ENCODE measurements at places on chromosomes 6 and 20.
A peak's percentile ranks its signal among the peaks of the same experiment; 100 is the strongest.

GRCh38 chr6:20202699-20203302 is 9.5 kb downstream of the MBOAT1 start:
- no peaks in the 10 kb centered on the region for H3K36me3 ChIP-seq

- DNase-seq: no peak
- H3K4me1 ChIP-seq: no peaks in the 10 kb centered on the region
- no peaks in the 10 kb centered on the region for H3K36me3 ChIP-seq
- no peak overlapping the region for H3K27ac ChIP-seq
These were observed 86.2 kb upstream of the PTPRK start for GRCh38 chr6:128606611-128607010.

- no peak overlapping the region for H3K4me3 ChIP-seq
These were observed 6.4 kb upstream of the TBXT start for GRCh38 chr6:166174031-166174430.

GRCh38 chr6:104705095-104705707 is 154.5 kb downstream of the HACE1 start:
- no peak for DNase-seq
- no peaks in the 10 kb centered on the region for H3K27me3 ChIP-seq
- no peaks in the 10 kb centered on the region for H3K36me3 ChIP-seq
- no peak overlapping the region for H3K27ac ChIP-seq

DNA sequence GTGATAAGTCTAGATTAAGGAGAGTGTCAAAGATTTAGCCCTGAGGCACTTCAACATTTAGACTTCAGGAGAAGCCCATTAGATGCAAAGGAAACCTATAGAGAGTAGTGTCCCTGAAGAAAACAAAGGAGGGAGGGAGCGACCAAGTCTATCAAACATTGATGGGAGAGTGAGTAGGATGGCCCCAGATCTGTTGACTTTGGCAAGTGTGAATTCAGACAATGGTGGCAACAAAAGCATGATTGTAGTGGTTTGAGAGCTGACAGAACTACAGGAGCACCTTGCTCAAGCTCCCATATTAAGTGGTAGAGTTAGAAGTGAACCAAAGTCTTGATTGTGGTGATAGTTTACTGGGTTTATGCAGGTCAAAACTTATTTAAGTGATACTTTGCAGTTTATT is 979 bp upstream of the ABCF1 start:
- peak overlapping the region; percentile 94 for H3K4me3 ChIP-seq
- peak overlapping the region; percentile 1 for H3K27ac ChIP-seq
- H3K36me3 ChIP-seq: peaks cover 25% of the 10 kb centered on the region
- no peaks in the 10 kb centered on the region for H3K27me3 ChIP-seq
- peaks cover 34% of the 10 kb centered on the region for H3K4me1 ChIP-seq

- no peak for DNase-seq
- no peaks in the 10 kb centered on the region for H3K27me3 ChIP-seq
- peaks cover 80% of the 10 kb centered on the region for H3K4me1 ChIP-seq
- H3K4me3 ChIP-seq: no peak overlapping the region
- H3K27ac ChIP-seq: peak overlapping the region; percentile 62
- peaks cover 25% of the 10 kb centered on the region for H3K36me3 ChIP-seq
These were observed 21.3 kb upstream of the TLDC2 start for GRCh38 chr20:36854348-36855240.

GRCh38 chr6:16681260-16681873 is 79.9 kb downstream of the ATXN1 start:
- H3K36me3 ChIP-seq: peaks cover 33% of the 10 kb centered on the region
- no peaks in the 10 kb centered on the region for H3K27me3 ChIP-seq
- no peak overlapping the region for H3K4me3 ChIP-seq
- H3K27ac ChIP-seq: no peak overlapping the region

- no peak for DNase-seq
- H3K4me3 ChIP-seq: no peak overlapping the region
- H3K36me3 ChIP-seq: no peaks in the 10 kb centered on the region
- peaks cover 25% of the 10 kb centered on the region for H3K4me1 ChIP-seq
These were observed 36.1 kb upstream of the TOP1 start for GRCh38 chr20:40992349-40993113.

GRCh38 chr6:54913211-54913610 is 66.6 kb downstream of the FAM83B start:
- no peak overlapping the region for H3K4me3 ChIP-seq
- H3K27me3 ChIP-seq: no peaks in the 10 kb centered on the region
- H3K36me3 ChIP-seq: no peaks in the 10 kb centered on the region
- DNase-seq: no peak
- H3K4me1 ChIP-seq: no peaks in the 10 kb centered on the region
- H3K27ac ChIP-seq: no peak overlapping the region

DNA sequence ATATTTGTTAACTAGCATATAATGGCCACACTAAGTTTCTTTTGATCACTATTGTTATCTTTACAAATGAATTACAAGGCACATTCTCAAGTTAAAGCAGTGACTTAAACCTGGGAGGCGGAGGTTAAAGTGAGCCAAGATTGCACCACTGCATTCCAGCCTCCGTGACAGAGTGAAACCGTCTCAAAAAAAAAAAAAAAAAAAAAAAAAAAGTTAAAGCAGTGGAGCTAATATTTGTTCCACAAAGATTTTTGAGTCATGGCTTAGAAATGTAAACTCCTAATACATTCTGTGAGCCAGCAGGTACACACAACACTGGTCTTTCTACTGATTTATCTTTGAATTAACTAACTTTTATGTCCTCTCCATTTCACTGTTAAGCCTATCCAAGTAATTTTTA is 221.7 kb upstream of the HTR1E start:
- H3K36me3 ChIP-seq: no peaks in the 10 kb centered on the region
- no peaks in the 10 kb centered on the region for H3K27me3 ChIP-seq
- H3K27ac ChIP-seq: no peak overlapping the region
- no peaks in the 10 kb centered on the region for H3K4me1 ChIP-seq
- no peak for DNase-seq

GRCh38 chr6:52635049-52635577 is 35.8 kb upstream of the TMEM14A start:
- peaks cover 12% of the 10 kb centered on the region for H3K27me3 ChIP-seq
- no peak overlapping the region for H3K4me3 ChIP-seq
- H3K36me3 ChIP-seq: no peaks in the 10 kb centered on the region
- DNase-seq: no peak

DNA sequence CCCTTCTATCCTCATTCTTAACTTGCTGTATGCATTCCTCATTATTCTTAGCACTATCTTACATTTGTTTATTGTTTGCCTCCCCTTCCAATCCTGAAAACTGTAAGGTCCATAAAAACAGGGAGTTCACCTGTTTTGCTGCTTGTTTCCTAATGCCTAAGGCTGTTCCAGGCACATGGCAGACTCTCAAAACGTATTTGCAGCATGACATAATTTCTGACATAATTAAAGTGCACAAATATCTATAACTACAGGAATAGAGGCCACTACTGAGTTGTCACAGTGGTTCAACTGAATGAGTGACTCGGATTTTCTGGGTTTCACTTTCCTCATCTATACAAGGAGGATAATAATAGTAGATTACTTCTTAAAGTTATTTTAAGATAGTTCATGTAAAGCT is 83.0 kb downstream of the HFE start:
- no peaks in the 10 kb centered on the region for H3K27me3 ChIP-seq
- peak overlapping the region; percentile 88 for H3K27ac ChIP-seq
- H3K4me3 ChIP-seq: peak overlapping the region; percentile 48
- H3K4me1 ChIP-seq: peaks cover 54% of the 10 kb centered on the region
- no peak for DNase-seq

DNA sequence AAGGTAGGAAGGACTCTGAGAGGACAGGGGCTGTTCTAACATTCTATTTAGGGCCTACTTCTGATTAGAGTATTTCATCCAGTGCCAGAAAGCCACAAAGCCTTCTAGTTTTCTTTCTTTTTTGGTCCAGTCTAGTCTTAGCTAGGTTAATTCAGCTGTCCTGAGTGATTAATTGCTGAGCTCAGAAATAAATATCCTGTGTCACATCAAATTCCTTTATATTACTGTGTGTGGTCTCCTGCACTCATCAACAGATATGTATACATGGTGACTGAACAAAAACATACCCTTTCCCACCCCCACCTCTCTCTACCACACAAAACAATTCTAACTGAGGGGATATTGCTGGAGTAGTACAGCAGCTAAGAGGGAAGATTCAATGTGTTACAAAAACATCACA is 601.5 kb upstream of the NRSN1 start:
- no peaks in the 10 kb centered on the region for H3K4me1 ChIP-seq
- no peak overlapping the region for H3K27ac ChIP-seq
- no peaks in the 10 kb centered on the region for H3K36me3 ChIP-seq

DNA sequence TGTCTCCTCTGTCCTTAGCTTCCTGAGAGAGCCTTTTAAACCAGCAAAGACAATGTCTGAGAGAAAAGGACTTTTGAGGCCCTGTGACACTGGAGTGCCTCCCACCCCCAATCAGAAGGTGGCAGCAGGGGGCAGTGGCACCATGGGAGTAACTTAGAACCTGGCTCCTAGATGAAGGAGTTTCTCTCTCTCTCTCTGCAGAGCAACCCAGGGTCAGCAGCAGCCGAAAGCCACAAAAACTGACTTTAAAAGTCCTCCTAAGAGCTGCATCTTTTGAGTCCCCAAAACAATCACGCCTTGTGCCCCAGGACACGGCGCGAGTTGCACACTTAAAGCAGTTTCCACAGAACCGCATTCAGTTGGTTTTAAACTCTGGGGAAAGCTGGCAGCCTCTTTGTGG is 5.3 kb upstream of the TCP11 start:
- DNase-seq: no peak
- H3K27me3 ChIP-seq: peaks cover 14% of the 10 kb centered on the region
- H3K4me3 ChIP-seq: no peak overlapping the region
- no peaks in the 10 kb centered on the region for H3K36me3 ChIP-seq
- no peak overlapping the region for H3K27ac ChIP-seq

GRCh38 chr20:11072982-11073381 is 399.2 kb upstream of the JAG1 start:
- no peak overlapping the region for H3K27ac ChIP-seq
- H3K4me1 ChIP-seq: no peaks in the 10 kb centered on the region
- DNase-seq: no peak
- H3K36me3 ChIP-seq: no peaks in the 10 kb centered on the region
- H3K4me3 ChIP-seq: no peak overlapping the region

- H3K36me3 ChIP-seq: peaks cover 62% of the 10 kb centered on the region
- peak overlapping the region; percentile 21 for H3K27ac ChIP-seq
- no peaks in the 10 kb centered on the region for H3K27me3 ChIP-seq
These were observed 34.7 kb upstream of the SYNJ2 start for GRCh38 chr6:157946865-157947532.

DNA sequence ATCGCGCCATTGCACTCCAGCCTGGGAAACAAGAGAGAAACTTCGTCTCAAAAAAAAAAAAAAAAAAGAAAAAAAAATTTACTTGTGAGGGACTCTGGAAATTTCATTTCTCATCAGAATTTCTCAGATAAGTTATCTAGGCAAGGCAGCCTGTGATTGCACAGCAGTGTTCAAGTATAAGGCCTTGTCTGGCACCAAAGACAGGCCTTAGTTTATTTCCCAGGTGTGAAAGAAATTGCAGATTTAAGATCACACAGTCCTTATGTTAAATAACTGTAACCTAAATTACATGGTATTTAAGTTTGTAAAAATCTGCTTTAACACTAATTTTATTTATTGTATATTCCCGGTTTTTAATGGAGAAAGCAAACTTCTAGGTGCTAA is 34.8 kb downstream of the HFE start:
- peaks cover 42% of the 10 kb centered on the region for H3K36me3 ChIP-seq
- H3K27me3 ChIP-seq: peaks cover 14% of the 10 kb centered on the region
- H3K4me3 ChIP-seq: no peak overlapping the region
- peaks cover 16% of the 10 kb centered on the region for H3K4me1 ChIP-seq

- DNase-seq: no peak
- H3K4me3 ChIP-seq: no peak overlapping the region
- H3K27ac ChIP-seq: no peak overlapping the region
- peaks cover 39% of the 10 kb centered on the region for H3K4me1 ChIP-seq
These were observed 466 bp upstream of the PSMB1 start for GRCh38 chr6:170553534-170554012.

- no peaks in the 10 kb centered on the region for H3K36me3 ChIP-seq
- H3K4me1 ChIP-seq: peaks cover 6% of the 10 kb centered on the region
- H3K27me3 ChIP-seq: peaks cover 17% of the 10 kb centered on the region
- no peak overlapping the region for H3K4me3 ChIP-seq
These were observed 108.0 kb downstream of the PPP1R14C start for GRCh38 chr6:150250826-150251225.

- H3K27me3 ChIP-seq: no peaks in the 10 kb centered on the region
- peaks cover 52% of the 10 kb centered on the region for H3K4me1 ChIP-seq
- peak overlapping the region; percentile 98 for H3K27ac ChIP-seq
- peaks cover 33% of the 10 kb centered on the region for H3K36me3 ChIP-seq
- DNase-seq: no peak
These were observed 1.5 kb downstream of the DEK start for GRCh38 chr6:18262702-18263417.

GRCh38 chr20:44008806-44009678 is 94.4 kb downstream of the TOX2 start:
- H3K27me3 ChIP-seq: peaks cover 17% of the 10 kb centered on the region
- no peak for DNase-seq
- no peak overlapping the region for H3K4me3 ChIP-seq

GRCh38 chr6:149451376-149452036 is 33.3 kb downstream of the ZC3H12D start:
- peaks cover 23% of the 10 kb centered on the region for H3K36me3 ChIP-seq
- DNase-seq: no peak
- no peaks in the 10 kb centered on the region for H3K27me3 ChIP-seq
- H3K4me1 ChIP-seq: no peaks in the 10 kb centered on the region

GRCh38 chr6:55802259-55802658 is 73.1 kb downstream of the BMP5 start:
- no peaks in the 10 kb centered on the region for H3K27me3 ChIP-seq
- no peak overlapping the region for H3K4me3 ChIP-seq
- no peaks in the 10 kb centered on the region for H3K36me3 ChIP-seq
- no peak overlapping the region for H3K27ac ChIP-seq

DNA sequence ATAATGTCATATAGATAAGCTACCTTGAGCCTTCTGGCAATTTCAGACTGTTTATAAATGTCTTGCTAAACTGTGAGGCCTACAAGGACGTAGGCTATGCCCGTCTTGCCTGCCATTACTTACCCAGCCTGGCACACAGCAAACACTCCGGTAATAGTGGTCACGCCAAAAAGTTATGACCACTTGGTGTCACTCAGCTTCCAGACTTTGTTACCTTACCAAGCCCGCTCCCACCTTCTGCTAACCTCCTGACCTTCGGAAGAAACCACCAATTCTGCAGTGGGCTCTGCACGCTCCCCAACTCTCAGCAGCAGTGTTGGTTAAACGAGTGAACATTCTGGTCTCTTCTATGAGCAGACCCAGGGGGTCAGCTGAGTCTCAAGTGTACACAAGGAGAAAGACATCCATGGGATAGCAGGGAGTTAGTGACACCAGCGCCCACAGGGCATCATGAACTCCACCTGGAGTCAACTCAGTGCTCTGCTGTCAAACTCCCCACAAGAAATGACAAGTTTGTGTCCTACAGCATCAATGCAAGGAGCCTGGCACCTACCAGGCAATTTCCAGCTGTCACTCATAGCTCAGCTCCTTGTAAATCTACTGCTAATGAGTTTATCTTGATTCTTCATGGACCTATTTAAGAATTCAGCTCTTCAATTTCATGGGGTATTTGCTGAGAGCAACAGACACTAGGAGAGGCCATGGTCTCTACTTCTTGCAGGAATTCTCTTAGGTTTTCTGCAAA is 119.9 kb downstream of the TTLL2 start:
- no peak overlapping the region for H3K4me3 ChIP-seq
- no peaks in the 10 kb centered on the region for H3K27me3 ChIP-seq

- no peak for DNase-seq
- H3K36me3 ChIP-seq: peaks cover 32% of the 10 kb centered on the region
- H3K27ac ChIP-seq: no peak overlapping the region
These were observed 5.5 kb downstream of the NPEPL1 start for GRCh38 chr20:58697867-58698703.

Data from stimulated activated naive B cell treated with anti-CD40 and anti-IgM and Interleukin-4, amounts not matched to agents 10 μg/mL and 1 μg/mL and 100 μg/mL, for 72 hours (primary cell).